ENCODE measurements at places on chromosomes 5 and 9.

DNA sequence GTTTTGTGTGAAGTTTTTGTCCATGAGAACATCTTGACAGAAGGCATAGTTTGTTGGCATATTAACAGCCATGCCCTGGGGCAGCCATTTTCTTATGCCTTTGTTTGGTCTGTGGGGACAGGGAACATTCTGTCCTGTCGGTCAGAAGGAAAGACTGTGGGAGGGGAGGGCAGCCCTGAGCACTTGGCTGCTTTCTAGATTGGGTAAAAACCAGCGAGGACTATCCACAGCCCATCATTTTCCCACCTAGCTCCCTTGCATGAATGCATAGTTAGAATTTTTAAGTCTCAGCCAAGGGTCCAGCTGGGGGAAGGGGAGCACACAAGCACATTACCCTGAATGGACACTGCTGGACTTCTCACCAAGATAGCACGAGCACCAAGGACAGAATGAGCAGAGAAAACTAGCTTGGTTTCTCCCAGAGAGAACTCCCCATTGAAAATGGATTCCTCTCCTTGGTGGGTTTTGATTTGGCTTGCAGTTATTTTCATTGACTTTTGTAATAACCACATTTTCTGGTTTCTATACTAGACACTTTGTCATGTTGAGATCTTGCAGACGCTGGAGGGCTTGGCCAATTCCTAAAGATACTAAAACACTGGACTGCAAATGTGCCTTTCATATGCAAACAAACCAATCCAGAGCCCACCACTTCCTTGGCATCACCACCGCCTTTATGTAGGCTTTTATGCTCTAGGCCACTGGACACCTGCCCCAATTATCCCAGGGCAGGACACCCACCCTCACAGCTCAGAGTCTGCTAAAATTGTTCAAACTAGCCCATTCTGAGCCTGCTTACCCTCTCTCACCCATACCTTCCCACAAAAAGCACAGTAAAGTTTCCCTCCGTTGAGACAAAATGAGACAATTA lies 129.9 kb downstream of the BOD1 start:
- no peak for DNase-seq

- no peak for DNase-seq
Measured at GRCh38 chr9:93670208-93671019, 94.0 kb downstream of the PHF2 start.

DNA sequence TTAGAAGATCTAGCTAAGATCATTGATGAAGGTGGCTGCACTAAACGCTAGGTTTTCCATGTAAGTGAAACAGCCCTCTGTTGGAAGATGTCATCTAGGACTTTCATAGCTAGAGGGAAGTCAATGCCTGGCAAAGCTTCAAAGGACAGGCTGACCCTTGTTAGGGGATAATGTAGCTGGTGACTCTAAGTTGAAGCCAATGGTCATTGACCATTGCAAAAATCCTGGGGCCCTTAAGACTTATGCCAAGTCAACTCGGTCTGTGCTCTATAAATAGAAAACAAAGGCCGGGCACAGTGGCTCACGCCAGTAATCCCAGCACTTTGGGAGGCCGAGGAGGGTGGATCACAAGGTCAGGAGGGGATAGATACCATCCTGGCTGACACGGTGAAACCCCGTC lies 26.6 kb upstream of the FIBCD1 start:
- no peak for DNase-seq

DNA sequence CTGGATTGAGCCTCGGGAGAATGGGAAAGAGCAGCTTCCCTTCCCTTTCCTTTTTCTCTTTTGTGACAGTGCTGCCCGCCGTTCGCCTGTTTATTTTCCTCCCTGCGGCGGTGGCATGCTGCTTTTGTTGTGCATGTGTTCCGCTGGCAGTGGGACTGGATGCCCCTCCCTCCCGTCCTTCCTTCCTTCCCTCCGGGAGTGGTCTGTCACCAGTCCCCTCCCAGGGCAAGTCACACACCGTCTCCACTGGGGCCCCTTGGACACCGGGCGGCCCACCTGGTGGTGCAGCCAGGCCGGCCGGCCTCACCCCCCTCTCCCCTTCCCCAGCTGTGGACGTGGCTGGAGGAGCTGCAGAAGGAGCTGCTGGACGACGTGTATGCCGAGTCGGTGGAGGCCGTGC lies 214.7 kb downstream of the TRIO start:
- DNase-seq = no peak
